ENCODE measurements at places on chromosomes 16 and 17.

DNA sequence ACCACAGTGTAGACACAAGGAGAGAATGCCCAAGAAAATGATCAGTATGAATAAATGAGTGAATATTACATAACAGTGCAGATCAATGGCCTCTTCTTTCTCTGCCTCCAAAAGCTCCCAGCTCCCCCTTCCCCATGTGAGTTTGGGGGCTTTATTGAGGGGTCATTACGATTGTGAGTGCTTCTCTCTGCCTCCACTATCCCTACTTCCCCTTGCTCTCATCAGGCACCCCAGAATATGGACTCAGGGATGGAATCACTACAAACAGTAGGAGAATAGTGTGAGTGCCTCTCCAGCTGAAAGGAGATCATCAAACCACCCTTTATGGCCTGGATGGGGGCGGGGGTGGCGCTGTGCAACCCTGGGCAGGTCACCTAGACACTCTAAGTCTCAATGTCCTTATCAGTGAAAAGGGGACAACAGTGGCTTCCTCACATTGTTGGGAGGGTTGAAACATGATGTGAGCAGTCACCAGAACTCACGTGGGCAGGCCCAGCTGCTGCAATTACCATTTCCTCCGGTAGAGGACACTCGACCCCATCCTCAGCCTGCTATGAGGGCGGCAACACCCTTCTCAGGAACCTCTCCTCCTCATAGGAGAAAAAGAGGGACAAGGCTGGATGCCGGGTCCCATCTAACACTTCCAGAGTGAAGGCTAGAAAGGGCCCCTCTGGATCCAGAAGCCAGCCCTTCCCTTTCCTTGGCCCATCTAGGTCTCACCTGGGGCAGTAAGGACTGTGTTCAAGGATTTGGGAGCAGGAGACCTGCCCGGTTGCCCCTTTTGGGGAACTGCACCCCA, 2.1 kb upstream of the EPOP start:
- peak; percentile 77 for DNase-seq

GRCh38 chr17:44262654-44263225, 5.2 kb downstream of the SLC4A1 start:
- no peak for DNase-seq

- DNase-seq: peak; percentile 82
These were observed 7.9 kb upstream of the LLGL1 start for GRCh38 chr17:18217412-18218015.

GRCh38 chr17:56808503-56808902, 25.2 kb downstream of the C17orf67 start:
- no peak for DNase-seq

DNA sequence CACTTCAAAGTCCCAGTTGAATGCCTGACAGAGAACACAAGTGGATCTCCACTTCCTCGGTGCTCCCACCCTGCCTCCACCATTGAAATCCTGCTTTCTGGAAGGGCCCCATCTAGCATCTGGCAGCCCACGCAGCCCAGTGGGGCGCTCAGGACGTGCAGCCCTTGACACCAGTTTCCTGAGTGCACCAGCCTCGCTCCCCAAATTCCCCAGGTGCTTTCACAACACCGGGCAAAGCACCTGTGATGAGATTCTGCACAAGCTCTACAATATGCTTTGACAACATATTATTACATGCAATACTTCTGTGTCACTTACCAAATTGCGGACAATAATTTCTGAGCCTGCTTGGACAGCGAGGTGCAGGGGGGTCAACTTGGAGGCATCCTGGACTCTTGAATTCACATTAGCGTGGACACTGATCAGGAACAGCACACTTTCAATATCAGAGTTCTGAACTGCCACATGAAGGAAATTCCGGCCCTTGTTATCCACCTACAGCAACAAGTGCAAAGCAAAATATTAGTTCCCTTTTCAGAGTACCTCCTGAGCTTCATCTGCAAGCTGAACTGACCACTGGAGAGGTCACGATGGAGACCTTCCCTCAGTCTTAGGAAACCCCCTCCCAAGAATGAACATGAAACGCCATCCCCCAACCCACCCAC, 33.9 kb downstream of the CYB5D2 start:
- DNase-seq: no peak

- peak; percentile 83 for DNase-seq
These were observed 174.9 kb upstream of the CIBAR2 start for GRCh38 chr16:85286951-85287814.

DNA sequence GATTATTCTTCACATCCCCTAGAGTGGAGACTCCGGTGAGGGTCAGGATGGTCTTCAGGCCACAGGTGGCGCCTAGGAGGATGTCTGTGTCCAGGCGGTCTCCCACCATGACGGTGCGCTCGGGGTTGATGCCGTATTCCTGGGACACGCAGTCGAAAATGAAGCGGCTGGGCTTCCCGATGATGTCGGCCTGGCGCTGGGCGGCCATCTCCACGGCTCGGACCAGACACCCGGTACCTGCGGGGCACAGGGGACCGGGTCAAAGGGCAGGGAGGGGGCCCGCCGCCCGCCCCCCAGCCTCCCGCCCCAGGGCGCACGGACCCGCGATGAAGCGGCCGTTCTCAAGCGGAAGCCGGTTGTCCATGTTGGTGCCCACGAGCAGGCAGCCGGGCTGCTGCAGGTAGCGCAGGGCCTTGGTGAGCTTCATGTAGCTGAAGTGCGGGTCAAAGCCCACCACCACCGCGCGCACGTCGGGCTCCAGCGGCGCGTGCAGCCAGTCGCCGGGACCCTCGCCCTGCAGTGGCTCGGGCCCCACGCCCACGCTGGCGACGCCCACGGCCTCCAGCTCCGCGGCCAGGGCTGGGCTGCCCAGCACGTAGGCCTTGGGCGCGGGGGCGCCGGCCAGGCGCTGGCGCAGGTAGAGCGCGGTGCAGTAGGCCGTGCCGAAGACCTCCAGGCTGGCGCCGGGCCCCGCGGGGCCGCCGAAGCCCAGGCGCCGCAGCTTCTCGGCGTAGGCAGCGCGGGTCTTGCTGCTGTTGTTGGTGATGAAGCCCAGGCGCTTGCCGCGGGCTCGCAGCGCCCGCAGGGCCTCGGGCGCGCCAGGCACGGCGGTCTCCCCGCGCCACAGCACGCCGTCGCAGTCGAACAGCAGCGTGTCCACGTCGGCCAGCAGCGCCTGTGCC, 572 bp downstream of the PGP start:
- no peak for DNase-seq

DNA sequence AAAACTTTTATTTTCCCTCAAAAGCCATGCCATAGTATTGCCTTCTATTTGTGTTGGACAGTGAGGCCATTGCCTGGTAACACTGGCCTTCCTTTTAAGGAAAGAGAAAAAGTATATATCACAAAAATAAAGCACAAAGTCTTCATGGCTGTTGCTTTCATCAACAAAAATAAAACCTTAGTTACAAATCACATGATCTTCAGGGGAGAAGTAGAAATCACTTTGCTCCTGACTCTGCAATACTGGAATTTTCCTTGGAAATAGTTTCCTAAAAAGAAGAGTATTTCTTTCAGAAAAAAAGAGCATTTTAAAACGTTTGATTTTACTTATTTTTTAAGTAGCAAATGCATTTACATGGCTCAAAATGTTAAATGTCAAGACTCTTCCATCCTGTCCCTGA, 41.9 kb downstream of the FAM20A start:
- no peak for DNase-seq

GRCh38 chr16:16120382-16121184, 102.7 kb downstream of the ABCC6 start:
- DNase-seq: peak; percentile 89

DNA sequence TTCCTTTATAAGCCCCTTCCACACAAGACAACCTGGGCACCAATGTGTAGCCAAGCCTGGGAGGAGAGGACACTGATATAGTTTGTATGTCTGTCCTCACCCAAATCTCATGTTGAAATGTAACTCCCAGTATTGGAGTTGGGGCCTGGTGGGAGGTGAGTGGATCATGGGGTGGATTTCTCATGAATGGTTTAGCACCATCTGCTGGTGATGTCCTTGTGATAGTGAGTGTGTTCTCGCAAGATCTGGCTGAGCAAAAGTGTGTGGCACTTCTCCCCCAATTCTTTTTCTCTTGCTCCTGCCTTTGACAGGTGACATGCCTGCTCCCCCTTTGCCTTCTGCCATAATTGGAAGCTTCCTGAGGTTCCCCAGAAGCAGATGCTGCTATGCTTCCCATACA, 135.8 kb downstream of the USP31 start:
- DNase-seq: no peak

GRCh38 chr16:31507617-31507928, 618 bp downstream of the RUSF1 start:
- DNase-seq: no peak

GRCh38 chr17:65707780-65708179, 146.3 kb upstream of the AXIN2 start:
- DNase-seq: no peak

DNA sequence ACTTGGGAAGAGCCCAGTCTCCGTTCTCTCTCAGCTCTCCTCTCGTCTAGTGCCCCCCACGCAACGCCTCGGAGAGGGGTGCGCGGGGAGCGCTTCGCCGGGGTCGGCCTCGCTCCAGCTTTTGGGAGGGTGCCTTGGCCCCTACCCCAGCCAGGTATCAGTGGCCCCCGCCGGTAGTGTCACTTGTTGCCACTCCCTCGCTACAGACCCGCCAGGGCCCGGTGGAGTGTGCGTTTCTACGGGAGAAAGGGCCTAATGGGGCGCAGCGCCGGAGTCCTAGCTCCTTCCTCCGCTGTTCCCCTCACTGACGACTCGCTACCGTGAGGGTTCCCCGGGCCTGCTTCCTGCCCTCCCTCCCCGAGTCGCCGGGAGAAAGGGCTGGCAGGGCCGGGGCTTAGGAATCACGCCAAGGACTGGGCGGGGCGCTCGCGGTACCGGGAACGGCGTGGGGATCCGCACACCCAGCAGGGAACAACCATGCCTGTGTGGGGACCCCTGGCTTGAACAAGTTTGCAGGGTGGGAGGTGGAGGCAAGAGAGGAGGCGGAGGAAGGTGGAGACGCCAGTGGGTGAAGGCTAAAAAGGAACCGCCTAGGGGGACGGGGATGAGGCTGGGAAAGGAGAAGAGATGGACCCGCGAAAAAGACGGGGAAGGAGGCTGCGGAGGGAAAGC, 997 bp upstream of the CDH11 start:
- DNase-seq: peak; percentile 36

- no peak for DNase-seq
These were observed 375.6 kb upstream of the SALL1 start for GRCh38 chr16:51526621-51527020.

DNA sequence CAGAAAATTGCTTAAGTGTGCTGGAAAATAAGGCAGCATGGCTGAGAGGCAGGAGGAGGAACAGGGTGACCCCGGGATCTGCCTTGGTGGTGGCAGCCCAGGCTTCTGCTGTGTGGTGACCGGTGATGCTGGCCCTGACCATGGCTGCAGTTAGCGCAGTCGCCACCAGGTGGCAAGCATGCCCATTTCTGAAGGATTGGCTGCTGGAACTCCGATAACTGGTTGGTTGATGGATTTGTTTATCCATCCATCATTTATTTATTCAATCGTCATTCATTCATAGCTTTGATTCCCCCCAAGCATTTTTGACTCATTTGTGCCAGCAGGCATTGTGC, 29.1 kb upstream of the ITGA3 start:
- peak; percentile 69 for DNase-seq

GRCh38 chr17:2701996-2702741, 9.4 kb downstream of the CLUH start:
- DNase-seq: no peak

GRCh38 chr16:3274490-3274889, 8.8 kb upstream of the ZNF263 start:
- no peak for DNase-seq

DNA sequence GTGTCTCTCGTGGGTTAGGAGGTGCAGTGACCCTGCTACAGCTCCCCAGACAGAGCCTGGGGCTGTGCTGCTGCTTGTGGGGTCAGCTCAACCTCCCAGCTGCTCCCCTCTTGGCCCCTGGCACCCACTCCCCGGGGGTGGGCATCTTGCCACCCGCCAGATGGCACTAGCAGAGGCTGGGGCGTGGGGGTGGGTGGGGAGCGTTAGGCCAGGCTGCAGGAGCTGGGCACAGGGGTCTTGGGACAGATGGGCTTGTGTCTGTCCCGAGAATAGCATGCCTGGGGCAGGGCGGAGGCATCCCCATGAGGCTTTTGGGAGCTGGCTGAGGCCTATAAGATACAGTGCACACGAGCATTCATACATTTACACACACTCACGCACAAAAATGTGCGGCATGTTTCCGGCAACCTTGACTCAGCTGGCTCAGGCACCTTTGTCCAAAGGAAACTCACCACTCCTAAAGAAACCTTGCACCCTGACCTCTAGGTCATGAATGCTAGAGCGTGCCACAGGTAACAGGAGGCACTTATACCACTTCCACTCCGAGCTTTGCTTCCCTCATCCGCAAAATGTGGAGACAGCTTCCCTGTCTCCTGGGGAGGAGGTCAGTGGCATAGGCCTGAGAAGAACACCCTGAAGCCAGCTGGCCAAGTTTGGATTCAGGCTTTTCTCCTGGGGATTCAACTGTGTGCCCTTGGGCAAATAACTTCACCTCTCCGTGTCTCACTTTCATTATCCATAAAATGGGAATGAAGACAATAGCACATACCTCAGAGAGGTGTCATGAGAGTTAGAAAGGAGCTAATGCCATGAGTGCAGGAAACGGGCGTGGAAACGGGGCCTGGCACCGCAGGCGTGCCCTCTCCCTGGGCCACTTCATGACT, 78.9 kb upstream of the LHX1 start:
- DNase-seq: no peak

- DNase-seq: no peak
These were observed 91.1 kb downstream of the RGS9 start for GRCh38 chr17:65228287-65228686.

DNA sequence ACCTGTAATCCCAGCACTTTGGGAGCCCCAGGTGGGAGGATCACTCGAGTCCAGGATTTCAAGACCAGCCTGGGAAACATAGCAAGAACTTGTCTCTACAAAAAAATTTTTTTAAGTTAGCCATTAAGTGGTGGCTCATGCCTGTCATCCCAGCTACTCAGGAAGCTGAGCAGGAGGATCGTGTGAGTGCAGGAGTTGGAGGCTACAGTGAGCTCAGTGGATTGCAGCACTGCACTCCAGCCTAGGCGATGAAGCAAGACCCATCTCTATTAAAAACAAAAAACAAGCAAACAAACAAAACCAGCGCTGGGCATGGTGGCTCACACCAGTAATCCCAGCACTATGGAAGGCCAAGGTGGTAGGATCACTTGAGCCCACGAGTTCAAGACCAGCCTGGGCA, 38.0 kb downstream of the HEATR3 start:
- DNase-seq: no peak

DNA sequence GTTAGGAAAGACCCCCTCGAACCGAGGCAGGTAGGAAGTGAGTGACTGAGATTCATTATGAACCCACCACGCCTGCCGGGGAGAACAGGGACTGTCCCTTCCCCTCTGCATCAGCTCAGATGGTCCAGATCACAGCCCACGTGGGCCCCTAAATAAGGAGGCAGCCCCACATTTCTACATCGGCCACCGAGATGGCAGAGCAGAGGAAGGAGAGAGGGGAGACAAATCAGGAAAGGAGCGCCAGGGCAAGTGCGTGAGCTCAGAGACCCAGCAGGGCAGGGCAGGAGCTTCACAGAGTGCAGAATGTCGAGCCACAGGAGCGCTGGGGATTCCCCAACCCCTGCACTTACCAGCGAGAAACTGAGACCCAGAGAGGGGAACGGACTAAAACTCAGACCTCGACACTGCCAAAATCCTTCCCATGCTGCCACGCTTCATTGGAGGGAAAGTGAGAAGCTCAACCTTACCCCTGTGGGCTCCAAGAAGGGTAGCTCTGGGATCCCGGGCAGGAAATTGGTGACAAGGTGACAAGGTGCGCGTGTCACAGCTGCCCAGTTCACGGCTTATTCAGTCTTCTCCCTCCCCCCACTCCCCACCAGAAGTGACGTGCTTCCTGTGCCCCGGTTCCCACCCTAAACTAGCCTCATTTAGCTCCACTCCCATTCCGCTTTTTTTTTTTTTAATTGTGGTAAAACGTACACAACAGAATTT, at the start of gene ICAM2:
TSS of gene ICAM2 (minus strand) at position 578 of the 711 bp plus-strand sequence. CDS start 13,942 bp downstream, outside the sequence.
- no peak for DNase-seq
